ENCODE measurements at places on chromosomes 6 and 20.

DNA sequence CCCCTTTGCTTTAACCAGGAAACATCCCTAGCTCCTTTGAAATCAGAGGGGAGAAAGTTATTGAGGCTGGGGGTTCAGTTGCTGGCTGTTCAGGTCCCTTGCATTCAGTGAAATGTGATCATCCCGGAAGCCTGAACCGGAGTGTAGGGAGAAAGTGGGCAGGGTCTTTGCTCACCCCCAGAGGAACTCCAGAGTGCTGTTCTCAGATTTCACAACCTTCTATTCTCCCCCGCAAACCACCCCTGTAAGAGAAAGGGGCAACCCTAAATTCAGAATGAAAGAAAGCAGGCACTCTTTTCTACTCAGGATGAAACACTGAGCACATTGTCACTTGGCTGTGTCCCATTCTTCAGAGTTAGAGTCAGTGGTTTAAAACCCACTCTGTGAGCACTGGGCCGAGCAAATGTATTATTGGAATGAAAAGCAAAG, 139.8 kb downstream of the KHDC1L start:
- no peak for DNase-seq

- DNase-seq = no peak
Measured at GRCh38 chr6:130211691-130212090, 11.1 kb downstream of the SAMD3 start.

GRCh38 chr6:56027865-56028264, 152.5 kb upstream of the BMP5 start:
- no peak for DNase-seq

- DNase-seq = no peak
Measured at GRCh38 chr6:72832271-72832670, 210.4 kb downstream of the KCNQ5 start.

GRCh38 chr6:167492100-167492449, 167.2 kb downstream of the TTLL2 start:
- no peak for DNase-seq

DNA sequence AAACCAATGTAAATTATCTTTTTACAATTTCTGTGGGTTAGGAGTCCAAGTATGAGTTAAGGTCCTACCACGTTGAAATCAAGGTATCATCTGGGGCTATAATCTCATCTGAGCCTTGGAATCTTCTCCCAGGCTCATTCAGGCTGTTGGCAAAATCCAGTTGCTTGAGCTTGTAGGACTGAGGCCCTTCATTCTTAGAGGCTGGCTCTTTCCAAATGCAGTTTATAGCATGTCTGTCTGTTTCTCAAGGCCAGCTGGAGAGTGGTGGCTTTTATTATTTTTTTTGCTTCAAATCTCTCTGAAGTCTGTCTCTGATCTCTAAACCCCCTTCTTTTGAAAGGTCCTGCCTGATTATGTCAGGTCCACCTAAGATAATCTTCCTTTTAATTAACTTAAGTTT, 177.2 kb upstream of the ASCC3 start:
- no peak for DNase-seq

- no peak for DNase-seq
Measured at GRCh38 chr6:165768961-165769360, 105.9 kb upstream of the PDE10A start.

DNA sequence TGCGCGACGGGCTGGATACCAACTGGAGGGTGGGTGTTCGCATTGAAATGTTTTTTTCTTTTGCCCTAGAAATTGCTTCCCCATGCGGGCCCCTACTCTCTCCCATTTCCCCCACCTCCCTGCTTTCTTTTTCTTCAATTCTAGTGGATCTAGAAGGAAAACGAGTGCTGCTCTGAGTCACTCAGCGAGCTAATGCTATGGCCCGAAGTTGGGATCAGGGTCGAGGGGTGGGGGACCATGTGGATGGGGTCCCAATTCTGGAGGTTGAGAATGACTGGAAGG, 71.5 kb downstream of the SOX4 start:
- DNase-seq = no peak

DNA sequence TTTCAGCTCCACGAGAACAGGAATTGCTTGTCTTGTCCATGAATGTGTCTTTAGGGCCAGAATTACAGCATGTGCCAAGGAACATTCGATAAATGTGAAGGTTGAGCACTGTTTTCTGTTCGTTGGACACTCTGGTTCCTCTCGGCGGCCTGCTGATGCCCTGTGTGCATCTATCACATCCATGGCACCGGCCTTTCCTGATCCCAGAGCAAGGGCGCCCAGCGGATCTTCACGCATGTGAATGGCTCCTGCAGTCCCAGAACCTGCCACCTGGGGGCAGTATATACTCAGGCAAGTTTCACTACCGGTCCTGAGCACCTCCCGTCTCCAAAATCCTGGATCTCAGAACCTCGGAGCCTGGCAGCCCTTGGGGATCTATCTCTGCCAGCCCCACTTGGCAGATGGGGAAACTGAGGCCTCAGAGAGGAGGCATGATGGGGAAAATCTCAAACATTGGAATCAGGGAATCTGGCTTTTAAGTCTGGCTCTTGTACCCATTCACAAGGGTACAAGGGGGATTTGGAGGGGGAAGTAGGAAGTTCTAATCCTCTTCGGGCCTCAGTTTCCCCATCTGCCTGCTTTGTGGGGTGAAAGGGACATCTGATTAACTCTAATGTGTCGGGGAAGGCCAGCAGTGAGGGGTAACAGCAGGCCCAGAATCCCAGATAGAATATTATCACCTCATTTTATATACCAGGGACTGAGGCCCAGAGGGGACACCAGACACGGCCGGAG, 4.3 kb upstream of the CEBPB start:
- no peak for DNase-seq

DNA sequence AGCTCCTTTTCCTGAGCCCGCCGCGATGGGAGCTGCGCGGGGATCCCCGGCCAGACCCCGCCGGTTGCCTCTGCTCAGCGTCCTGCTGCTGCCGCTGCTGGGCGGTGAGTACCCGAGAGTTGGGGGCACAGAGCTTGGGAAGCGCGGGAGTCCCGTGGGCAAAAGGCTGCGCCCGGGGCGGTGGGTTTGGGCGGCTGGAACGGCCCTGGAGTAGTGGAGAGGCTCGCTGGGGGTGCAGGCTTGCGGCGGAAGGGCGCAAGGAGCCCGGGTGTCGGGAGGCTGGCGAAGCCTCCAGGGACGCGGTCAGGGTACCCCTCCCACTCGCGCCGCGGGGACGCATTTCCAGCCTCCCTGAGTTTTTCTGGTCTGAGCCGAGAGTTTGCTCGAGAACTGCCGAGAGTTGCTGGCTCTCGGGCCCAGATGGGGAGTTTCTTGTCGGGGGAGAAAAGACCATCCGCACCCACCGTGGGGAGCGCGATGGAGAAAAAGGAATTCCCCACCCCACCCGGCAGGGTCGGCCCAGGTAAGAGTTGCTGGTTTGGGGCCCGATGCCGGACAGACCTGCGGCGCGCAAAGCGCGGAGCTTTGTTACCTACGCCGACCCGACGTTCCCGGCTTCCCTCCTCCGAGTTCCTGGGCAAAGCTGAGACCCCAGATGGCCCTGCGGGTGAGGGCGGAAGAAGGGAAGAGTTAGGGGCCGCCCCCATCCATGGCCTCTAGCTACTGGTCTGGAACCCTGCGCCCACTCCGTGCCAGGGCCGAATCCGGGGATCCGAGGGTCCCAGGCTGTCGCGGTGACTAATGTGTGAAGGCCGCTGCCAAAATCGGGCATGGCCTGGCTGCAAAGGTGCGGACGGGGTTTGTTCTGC, 584 bp downstream of the PTK7 start:
- DNase-seq = no peak

GRCh38 chr6:105058846-105059245, 101.9 kb downstream of the LIN28B start:
- DNase-seq = no peak

- no peak for DNase-seq
Measured at GRCh38 chr20:49534255-49534712, 33.7 kb downstream of the PTGIS start.

- DNase-seq = no peak
Measured at GRCh38 chr6:46741482-46741881, 5.3 kb upstream of the ANKRD66 start.

- DNase-seq = no peak
Measured at GRCh38 chr20:328975-329695, 3.8 kb downstream of the SOX12 start.

DNA sequence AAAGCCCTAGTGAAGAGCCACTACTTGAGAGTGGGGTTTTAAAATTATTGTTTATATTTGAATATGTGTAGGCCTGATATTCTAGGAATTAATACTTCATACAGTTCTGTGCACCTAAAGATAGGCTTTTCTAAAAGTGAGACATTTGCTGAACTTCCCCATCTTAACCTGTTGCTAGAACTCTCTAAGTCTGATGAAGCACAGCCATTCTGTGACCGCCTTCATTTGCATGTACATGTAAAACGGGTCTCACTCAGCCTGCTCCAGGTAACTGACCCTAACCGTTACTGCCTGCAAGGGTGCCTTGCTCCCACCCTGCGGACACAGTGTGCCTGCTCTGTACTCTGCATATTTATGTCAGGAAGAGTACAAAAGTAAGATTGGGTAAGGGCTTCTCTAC, 44.3 kb upstream of the IRF4 start:
- DNase-seq = no peak

DNA sequence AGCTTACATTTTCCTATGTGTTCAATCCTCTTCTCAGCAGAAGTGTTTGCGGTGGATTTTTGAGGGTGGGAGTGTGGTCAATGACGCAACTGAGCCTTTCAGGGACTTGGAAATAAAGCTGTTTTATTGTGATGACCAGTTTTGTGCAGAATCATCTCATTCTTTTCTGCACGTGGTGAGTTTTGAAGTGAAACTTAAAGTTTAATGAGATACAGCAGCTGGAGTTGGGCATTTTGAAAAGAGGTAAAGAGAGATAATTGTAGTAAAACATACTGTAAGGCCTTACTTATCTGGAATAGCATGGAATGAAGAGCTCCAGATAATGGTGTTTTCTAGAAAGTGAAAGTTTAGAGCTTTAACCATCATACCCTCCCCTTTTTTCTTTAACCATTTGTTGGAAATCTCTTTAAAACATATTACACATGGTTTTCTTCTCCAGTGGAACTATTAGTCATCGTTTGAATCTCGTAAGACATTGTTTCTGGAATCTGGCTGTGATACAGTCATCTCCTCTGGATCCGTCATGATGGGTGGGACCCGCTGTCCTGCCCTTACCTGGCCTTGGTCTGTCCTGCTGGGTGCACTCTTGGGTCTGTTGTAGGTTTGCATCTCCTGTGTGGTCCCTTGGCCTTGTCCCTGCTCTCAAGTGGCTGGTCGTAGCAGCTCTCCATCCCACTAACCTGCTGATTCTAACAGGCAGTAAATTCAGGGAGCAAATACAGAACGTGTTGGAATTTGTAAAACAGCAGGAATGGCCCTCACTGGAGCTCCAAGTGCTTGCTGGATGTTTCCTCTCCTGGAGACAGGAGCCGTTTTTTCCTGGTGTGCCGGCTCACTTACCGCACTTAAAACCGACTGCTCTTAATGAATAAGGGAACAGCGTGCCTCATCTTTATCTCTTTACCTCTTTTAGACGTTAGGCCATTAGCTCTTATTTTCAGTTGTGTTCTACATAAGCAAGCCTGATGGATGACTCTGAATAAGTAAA, 29.8 kb downstream of the UST start:
- DNase-seq = no peak

DNA sequence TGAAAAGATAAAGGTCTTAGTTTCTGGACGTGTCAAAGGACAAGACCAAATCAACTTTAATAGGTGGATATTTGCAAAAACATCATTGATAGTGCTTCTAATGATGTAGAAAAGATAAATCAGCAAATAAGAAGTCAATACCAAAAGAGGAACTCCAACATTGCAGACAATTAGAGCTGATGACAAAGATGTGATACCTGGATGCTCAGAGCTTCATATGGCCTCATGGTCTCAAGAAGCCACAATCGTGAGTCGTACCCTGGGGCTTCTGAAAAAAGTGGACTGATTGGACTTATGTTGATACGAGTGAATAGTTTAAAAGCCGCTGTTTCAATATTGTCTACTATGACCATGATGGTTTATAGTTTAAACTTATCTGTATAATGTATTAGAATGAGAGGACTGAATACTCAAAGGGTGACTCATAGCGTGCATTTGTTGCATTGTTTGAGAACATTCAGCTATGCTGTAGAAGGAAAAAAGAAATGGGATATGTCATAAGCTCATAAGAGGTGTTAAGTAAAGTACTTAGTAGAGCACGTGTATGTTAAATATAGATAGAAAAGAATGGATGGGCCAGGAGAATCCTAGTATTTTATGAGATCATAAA, 54.6 kb upstream of the RIPOR2 start:
- no peak for DNase-seq

DNA sequence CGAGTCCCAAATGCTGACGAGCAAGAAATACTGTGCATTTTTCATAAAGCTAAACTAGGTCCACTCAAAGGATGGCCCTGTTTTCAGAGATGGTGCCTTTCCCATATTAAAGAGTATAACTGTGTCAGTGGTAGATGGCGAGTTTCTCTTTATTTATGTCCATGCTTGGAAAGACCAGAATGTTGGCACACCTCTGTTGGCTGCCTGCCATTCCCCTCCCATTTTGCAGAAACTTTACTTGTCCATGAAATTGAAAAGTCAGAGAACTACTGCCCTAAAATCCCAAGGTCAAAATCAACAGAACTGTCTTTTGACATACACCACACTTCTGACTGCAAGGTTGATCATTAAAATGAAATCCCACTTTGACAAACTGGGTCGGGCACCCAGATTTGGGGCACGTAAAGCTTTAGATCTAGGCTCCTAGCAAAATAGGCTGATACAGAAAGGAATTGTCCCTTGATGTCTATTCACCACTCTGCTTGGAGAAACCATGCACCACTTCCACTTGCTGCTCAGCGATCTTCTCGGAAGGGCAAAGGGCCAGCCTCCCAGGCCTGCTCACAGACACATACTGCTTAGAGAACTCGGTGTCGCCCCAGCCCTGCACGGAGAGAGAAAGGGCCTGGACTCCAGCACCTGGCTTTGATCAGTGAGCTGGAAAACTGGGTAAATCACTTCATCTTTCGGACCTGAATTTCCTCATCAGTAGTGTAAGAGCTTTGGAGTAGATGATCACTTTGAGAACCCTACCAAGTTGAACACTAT, 130.0 kb downstream of the AGPAT4 start:
- no peak for DNase-seq

DNA sequence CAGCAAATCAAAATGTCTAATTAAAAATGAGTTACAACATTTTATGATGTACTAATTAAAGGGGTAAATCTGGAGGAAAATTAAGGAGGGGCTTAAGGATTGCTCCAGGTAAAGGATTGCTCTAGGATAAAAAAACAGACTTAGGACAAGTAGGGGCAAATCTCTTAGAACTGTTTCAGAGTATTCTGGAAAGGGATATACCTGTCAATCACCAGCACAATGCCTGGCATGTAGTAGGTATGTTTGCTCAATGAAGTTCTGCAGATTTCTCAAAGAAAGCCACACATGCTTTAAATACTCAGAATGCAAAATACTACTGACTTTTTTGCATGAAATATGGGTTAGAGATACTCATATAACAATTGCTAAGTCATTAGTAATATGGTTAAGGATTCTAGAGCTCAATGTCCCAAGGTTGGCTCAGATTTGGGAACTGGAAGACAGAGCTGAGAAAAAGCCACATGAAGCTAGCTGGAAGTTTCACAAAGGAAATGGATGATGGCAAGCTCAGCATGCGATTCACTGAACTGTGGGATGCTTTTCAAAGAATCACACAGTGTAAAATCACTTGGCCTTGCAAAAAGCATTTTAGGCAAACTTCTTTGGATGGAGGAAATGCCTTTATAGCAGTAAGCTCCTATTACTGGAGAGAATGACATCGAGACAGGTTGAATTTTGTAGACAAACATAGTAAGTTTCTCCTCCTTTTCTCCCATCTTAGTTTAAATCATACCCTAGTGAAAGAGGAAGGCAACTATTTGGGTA, 72.8 kb downstream of the MAP3K5 start:
- no peak for DNase-seq

All from cortex of kidney (tissue), 1 donor.